Heart left ventricle (tissue), 16 donors: ENCODE measurements at places on chromosomes 12 and 14.
A peak's percentile ranks its signal among the peaks of the same experiment; 100 is the strongest.

- DNase-seq: no peak
Observed at GRCh38 chr12:104649217-104649824, 192.6 kb downstream of the CHST11 start.

DNA sequence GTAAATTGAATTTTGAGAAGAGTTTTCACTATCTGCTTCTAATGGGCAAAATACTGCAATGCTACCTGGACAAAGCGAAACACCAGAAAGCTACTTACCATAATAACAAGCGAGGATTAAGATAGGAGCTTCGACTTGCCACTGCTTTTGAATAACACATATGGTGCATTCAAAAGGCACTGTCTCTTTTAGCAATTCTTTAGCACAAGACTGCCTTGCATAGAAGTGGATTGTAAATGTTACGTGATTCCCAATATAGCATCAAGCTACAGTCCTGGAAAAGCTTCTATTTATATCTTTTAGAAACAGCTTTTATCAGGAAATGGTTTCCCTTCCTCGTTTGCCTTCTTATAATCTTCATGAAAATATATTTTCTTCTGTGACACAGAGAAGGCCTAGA, 258.7 kb upstream of the PDE3A start:
- no peak for DNase-seq

GRCh38 chr12:116924558-116925453, 14.1 kb downstream of the FBXW8 start:
- no peak for DNase-seq

- DNase-seq: no peak
Observed at GRCh38 chr14:70635971-70636595, 5.6 kb upstream of the TTC9 start.

- no peak for DNase-seq
Observed at GRCh38 chr12:129657179-129657578, 246.6 kb downstream of the TMEM132D start.

- DNase-seq: no peak
Observed at GRCh38 chr12:110105159-110105558, 19.0 kb upstream of the IFT81 start.

DNA sequence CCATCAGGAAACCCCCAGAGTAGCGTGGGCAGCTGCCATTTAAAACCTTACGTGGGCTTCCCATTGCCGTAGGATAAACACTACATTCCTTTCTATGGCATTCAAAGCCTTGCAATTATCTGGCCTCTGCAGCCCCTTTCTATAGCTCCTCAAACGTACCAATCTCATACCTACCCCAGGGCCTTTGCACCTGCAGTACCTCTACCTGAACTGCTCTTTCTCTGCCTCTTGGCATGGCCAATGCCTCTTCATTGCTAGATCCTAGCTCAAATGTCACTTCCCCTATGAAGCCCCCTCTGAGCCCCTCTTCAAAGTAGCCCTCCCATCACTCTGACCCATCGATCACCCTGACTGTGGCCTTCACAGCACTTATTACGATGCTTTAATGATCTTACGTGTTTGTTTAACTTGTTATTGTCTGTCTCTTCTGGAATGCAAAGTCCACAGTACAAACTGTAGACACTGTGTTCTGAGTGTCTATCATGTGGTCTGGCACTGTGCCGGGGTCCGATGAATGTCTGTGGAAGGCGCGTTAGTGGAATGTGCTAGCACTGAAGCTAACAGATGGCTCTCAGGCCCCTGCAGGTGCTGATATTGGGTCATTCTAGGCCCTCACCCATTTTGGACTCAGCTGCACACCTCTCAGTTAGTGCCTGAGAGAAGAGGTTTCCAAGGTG, 157.3 kb upstream of the NOS1 start:
- peak; percentile 62 for DNase-seq

DNA sequence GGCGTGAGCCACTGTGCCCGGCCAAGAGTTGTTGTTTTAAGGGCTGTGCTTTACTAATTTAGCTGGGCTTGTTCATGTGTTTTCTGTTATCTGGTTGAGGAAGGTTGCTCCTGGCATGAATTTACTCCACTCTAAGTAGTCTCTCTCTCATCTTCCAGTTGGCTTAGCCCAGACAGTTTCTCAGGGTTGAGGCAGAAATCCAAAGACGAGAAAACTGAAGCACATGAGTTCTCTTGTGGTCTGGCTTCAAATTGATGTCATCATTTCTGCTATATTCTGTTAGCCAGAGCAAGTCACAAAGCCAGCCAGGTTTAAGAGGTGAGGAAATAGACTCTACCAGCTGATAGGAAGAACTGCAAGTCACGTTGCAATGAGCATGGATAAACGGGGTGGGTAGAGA, 57.9 kb downstream of the E2F7 start:
- DNase-seq: no peak

- no peak for DNase-seq
Observed at GRCh38 chr12:11482955-11483354, 87.6 kb upstream of the PRB2 start.

DNA sequence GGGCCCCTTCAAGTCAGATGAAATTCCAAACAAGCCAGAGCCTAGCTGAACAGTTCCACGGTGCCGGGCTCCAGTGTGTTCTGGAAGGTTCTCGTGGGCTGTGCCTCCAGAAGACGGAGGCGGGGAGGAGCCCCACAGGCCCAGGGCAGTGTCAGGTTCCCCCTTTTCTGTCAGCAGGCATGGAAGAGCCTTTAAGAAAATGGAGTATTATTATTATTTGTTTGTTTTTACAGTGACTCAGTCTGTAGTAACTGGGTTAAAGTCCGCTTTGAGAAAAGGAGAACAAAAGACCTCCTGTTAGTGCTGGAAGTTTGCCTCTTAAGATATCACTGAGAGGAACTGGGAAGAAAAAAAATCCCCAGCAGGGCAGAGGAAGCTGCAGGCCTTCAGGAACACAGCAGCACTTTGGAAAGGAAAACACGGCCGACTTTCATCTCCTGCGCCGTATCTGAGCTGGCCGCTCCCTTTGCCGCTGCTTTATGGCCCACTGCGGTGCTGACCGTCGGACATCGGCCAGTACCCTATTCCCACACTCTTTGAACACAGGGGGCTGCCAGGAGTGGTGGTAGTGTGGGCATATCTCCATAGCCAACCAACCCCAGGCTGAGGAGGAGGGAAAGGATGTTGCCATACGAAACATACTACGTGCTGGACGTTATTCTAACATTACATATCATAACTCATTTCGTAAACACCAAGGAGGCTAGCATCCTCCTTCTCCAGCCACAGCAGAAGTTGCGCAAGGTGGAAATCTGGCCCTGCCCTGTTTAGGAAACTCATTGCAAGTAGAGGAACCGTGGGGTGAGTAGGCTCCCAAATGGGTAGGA, 194.0 kb downstream of the ZFP36L1 start:
- peak; percentile 73 for DNase-seq

GRCh38 chr12:83575326-83575725, 888.6 kb downstream of the TMTC2 start:
- no peak for DNase-seq

DNA sequence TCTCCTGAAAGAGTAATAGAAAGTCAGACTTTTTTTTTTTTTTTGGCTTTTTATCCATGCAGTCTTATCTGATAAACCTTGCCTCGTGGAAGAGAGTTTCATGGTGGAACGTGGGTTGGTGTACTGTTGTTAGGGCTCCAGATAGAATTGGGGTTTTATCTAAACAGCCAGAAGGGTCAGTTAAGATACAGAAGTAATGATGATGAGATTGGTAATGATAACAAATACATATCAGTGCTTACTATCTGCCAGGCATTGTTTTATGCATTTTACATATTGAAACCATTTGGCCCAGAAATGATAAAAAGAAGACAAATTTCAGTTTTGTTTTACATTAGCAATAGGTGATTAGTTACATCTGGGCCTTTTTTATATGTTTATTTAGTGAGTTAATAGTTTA, 372.8 kb upstream of the PRICKLE1 start:
- DNase-seq: no peak

DNA sequence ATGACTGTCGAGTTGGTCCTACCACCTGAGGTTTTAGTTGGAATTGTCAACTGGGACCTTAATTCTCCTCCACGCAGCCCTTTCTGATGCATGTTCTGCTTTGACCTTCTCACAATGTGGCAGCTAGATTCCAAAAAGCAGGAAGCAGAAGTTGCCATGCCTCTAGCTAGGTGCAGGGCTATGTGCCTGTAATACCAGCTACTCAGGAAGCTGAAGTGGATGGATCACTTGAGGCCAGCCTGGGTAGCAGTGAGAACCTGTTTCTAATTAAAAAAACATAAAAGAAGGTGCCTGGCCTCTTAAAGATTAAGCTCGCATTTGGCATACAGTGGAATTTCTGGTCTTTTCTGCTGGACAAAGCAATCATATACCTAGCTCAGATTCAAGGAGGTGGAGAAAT, 77.1 kb downstream of the FGD4 start:
- no peak for DNase-seq

DNA sequence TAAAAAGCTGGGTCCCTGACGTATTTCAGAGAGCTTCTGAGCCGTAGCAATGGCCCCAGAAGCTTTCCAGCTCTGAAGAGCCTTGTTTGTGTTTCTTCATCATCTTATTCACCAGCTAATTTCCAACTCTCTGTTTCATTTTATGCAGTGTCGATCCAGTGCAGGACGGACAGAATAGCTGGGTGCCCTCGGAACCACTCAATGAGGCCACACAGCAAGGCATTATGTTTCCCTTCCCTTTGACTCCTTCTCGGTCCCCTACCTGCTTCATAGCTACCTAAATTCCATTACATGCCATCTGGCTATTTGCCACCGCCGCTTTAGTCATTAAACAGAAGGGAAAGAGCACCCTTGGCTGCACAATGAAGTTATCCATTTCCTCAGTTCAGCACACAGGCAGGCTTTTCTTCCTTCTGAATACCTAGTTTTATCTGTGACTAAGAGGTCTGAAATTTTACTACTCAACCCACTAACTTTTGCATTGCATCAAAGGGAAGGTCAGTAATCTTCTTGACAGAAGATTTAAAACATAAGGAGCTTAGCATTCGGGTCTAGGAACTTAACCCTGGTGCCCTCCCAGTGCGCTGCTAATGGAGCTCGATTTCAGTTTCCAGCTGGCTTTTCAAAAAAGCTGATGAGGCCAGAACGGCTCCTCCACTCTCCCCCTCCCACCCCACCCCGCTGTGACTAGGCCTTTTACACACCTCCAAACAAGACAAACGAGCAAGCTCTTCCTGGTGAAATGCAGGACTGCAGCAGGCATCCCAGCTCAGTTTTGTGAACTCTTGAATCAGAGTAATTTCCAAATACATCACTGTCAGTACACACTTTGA, 176.8 kb downstream of the GXYLT1 start:
- no peak for DNase-seq
